HFF-Myc (cell line): ENCODE measurements at places on chromosomes 7 and 10.
A peak's percentile ranks its signal among the peaks of the same experiment; 100 is the strongest.

DNA sequence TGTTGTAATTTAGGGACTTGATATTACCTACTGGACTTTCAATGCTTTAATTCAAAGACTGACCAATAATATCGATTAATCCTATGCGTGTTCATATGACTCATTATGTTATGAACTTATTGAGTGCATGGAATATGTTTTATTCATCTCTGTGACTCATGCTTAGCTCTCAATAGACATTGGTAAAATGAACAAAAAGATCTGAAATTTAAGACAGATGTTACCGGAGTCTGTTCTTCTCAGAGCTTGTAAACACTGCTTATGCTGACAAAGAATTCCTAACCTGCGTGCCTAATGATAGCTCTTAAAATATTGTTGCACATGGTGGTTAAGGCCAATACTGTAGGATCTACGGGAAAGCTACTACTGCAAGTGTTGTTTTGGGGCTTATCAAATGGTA, 131.5 kb upstream of the ACBD5 start:
- DNase-seq, result peak; percentile 20

DNA sequence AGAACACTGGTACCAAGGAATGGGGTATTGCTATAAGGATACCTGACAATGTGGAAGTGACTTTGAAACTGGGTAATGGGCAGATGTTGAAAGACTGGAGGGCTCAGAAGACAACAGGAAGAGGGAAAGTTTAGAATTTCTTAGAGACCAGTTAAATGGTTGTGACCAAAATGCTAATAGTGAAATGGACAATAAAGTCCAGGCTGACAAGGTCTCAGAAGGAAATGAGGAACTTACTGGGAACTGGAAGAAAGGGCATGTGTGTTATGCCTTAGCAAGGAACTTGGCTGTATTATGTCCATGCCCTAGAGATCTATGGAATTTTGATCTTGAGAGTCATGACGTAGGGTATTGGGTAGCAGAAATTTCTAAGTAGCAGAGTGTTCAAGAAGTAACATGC, 38.0 kb downstream of the FAM149B1 start:
- DNase-seq, result no peak

GRCh38 chr7:45625714-45626440, 51.7 kb downstream of the ADCY1 start:
- DNase-seq, result no peak

DNA sequence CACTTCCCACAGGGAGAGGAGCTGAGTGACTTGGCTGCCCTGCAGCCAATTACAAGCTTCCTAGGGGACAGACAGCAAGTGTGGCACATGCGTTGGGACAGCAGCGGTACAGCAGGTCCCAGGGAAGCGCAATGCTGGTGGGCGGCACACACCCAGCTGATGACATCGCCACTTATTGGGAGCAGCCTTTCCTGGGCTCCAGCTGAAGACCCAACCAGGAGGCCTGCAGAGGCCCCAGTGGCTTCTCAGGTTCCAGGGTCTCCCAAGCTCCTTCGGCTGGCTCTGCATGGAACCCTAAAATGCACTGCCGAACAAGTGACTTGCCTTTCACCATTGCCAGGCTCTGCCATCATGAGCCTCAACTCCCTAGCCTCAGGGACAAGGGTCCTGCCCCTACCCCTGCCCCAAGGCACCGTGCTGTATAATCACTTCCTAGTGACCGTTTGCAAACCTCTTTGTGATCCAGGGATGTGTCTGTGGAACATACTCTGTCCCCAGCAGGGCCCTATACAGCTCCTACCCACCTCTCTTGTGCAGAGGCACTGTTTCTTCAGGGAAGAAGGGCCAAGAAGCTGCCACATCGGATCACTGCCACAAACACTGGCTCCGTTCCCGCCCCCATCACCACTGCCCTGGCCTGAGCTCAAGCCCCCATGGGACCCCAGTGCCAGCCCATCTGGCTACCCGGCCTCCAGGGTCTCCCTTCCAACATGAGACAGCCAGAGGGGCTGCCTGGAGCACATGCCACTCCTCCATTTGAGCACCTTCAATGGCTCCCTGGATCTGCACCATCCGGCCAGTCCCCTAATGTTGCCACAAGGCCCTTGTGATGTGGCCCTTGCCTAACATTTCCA, 19.3 kb upstream of the SLIT1 start:
- no peak for DNase-seq

DNA sequence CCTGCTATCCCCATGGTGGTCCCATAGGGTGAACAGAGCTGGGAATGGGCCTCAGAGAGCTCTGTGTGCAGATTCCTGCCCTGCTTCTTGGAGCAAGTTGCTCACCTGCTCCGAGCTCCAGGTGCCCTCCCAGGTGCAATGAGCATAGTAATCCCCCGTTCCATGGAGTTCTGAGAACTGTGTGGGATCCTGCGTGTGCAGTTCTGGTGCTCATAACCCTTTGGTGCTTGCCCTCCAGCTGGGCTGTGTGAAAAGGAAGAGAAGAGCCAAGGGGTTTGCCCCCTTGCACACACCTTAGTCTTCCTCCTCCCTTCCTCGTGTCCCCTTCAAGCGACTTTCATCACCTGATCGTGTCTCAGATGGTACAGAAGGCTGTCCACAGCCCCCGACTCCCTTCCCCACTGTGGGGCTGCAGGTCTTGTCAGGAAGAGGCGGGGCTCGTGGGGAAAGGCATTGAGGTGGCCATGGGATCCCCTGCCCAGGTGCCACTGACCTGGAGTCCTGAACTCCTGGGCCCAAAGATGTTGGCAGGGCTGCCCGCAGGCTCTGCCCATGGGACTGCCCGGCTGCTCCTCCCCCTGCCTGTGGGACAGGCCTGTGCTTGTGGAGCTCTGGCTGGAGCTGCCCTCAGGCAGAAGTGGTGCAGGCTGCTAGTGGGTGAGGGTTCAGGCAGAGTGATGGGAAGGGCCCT, 21.9 kb upstream of the ZNF488 start:
- DNase-seq, result no peak

DNA sequence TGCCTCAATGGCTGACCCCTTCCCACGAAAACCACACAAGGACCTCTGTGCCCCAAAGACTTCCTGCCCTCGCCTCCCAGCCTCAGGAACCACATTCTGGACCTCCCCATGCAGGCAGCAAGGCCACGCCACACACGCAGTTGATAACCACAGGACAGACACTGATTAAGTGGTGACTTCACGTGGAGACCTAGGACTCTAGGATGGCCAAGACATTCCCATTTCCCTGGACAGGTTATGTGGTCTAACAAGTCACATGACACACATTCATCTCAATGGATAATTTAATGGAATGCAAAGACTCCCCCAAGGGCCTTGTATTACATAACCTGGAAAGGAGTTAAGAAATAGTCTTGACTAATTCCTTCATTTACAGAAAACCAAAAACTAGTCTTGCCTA, 110.2 kb downstream of the LARP4B start:
- no peak for DNase-seq
